ENCODE measurements at places on chromosomes 12 and 14.

- DNase-seq, result peak; percentile 59
Measured at GRCh38 chr12:88242571-88242925, 100.4 kb downstream of the TMTC3 start.

DNA sequence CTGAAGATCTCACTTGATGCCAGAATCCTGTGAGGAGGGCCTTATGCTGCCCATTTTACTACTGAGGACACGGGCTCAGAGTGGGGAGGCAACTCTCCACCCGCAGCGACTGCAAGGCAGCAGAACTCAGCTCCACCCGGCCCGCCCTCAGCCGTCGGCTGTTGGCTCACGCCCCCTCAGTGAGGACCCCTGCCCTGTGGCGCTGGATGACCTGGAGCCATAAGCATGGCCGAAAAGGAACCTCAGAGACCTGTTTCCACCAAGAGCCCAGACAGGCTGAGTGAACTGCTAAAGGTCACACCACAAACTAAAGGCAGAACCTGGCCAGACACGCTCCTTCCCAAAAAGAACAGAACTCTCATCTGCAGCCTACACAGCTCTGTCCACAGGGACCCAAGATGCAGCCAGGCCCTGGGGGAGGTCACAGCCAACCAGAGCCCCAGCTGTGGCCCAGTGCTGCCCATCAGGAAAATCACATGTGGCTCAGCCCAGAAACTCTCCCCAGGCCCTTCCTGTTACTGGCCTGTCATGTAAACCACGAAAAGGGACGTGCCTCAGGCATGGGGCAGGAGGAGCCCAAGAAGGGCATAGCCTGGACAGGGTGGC, 32.8 kb downstream of the CCNK start:
- DNase-seq, result no peak

DNA sequence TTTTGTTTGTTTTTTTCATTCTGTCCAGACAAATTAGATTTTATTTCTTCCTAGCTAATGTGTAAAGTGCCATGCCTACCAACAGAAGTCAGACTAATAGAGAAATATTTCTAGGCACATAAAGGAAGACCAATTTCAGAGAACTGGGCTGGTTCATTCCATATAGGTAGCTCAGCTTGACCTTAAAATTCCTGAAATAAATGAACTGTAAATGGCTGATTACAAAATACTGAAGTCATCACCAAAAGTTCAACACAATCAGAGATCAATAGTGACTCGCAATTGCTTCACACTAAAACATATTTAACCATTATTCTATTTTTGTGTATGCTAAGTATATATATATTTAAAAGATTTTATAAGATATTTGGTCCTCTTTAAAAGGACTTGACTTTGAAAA, 34.2 kb downstream of the PTPRB start:
- DNase-seq, result no peak

DNA sequence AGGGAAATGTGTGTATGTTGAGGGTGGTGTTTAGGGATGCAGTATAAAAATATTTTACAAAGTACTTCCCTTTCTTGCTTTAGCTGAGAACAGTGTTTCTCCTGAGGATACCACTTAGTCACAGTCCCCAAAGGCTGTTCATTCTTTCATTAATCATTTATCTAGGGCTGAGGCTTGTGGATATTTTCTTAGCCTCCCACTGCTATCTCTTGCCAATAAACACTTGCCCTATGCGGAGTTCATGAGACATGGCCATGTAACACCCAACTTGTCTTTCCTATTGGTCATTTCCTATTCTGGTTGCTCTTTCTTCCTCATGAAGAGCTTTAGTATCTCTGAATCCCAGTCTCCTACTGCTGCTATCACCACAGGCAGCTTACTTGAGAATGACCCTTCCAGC, 75.1 kb downstream of the ETNK1 start:
- peak; percentile 23 for DNase-seq

GRCh38 chr14:61813096-61813606, 50.9 kb downstream of the SNAPC1 start:
- no peak for DNase-seq

- DNase-seq, result no peak
Measured at GRCh38 chr12:127455347-127456265, 811.4 kb upstream of the TMEM132C start.

- no peak for DNase-seq
Measured at GRCh38 chr12:77599782-77600467, 230.8 kb upstream of the NAV3 start.

DNA sequence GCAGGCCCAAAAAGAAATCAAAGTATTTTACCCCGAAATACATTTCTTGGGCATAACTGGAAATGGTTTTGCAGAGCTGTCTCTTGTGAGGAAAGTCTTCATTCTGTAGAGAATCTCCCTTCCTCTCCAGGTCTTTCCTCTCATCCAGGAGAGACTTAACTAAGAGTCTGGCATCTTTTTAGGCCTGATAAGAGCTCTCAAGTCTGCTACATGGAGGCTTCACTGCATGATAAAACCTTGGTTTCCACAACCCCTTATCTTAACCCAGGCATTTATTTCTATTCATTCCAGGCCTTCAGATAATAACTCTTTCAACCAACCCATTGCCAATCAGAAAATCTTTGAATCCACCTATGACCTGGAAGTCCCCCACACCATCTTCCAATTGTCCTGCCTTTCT, 41.1 kb upstream of the LRRK2 start:
- no peak for DNase-seq

- no peak for DNase-seq
Measured at GRCh38 chr12:113587720-113588119, 116.0 kb upstream of the LHX5 start.

- DNase-seq, result peak; percentile 61
Measured at GRCh38 chr14:51167587-51168214, 72.3 kb upstream of the TMX1 start.

DNA sequence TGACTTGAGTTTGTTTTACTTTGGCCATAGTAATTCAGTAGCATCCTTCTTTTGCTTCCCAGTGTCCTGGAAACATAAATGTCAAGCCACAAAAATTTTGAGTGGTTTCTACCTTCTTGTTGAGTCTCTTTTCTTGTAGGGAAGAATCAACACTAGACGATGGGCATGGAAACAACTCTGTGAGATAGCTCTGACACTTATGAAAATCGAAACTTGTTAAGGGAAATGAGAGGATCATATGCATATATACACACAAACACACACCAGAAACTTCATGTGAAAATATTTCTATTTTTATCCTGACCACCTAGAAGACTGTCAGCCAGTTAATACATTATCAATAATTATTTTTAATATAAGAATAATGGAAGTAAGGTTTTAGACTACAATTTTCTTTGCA, 1247.3 kb upstream of the FLRT2 start:
- no peak for DNase-seq

DNA sequence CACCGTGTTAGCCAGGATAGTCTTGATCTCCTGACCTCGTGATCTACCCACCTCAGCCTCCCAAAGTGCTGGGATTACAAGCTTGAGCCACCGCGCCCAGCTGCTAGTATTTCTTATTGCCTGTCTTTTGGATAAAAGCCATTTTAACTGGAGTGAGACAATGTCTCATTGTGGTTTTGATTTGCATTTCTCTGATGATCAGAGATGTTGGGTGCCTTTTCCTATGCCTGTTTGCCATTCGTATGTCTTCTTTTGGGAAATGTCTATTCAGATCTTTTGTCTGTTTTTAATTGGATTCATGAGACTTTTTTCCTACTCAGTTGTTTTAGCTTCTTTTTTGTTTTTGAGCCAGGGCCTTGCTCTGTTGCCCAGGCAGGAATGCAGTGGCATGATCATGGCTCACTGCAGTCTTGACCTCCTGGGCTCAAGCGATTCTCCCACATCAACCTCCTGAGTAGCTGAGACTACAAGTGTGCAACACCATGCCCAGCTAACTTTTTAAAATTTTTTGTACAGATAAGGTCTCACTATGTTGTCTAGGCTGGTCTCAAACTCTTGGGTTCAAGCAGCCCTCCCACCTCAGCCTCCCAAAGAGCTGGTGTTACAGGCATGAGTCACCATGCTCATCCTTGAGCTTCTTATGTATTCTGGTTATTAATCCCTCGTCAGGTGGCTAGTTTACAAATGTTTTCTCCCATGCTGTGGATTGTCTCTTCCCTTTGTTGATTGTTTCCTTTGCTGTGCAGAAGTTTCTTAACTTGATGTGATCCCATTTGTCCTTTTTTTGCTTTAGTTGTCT, 65.9 kb downstream of the ACACB start:
- DNase-seq, result no peak

DNA sequence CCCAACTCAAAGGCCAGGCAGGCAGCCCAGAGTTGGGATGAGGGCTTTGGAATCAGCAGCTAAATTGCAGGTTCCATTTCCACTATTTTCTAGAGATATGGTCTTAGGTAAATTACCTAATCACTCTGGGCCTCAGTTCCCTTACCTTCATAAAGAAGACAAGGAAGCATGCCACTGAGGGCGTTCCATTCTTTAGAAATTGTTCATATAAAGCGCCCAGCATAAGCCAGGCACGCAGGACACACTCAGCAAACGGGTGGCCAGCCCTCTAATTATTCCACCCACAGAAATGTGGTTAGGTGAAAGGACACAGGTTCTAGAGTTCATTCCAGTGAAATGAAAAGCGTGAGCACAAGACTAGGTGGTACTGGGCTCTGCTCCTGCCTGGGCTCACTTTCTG, 87.9 kb upstream of the BCL11B start:
- no peak for DNase-seq

DNA sequence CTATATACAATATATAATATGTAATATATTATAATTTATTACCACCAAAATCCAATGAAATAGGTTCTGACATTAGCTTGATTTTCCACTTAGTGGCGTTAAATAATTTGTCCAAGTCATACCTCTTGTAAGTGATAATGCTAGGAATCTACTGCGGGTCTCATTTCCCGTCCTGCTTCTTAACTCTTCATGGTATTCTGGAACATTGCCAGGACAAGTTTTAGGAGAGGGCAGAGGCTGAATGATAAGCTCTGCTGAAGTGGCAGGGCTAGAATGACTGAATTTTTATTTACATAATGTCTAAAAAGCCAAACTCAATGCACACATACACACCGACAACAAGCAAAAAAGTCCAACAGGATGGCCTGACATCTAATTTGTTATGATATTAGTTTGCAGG, 70.4 kb upstream of the PTPRQ start:
- no peak for DNase-seq

- DNase-seq, result peak; percentile 24
Measured at GRCh38 chr12:53999559-54000115, 324 bp upstream of the HOXC9 start.

DNA sequence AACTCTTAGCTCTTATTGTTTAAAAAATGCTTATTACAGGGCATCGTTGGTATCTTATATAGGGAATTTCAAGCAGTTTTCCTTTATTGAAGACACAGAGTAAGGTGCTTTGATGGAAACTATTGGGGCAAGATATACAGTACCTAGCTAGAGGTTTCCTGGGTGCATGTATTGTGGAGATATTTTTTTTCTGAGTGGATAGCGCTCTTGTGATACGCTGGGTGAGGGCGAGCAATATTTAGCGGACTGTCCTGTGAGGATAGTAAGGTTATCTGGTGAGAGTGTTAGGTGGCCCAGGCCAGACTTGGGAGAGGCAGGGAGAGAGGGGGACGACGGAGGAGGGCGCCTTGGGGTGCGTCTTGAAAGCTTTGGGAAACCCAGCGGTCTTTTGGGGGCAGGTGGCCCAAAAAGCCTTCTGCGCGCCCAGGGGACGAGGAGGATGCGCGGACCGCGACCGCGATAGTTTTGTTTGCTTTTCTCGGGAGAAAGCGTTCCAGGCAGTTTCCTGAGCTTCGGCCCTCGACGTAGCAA, 596 bp upstream of the BICD1 start:
- no peak for DNase-seq

DNA sequence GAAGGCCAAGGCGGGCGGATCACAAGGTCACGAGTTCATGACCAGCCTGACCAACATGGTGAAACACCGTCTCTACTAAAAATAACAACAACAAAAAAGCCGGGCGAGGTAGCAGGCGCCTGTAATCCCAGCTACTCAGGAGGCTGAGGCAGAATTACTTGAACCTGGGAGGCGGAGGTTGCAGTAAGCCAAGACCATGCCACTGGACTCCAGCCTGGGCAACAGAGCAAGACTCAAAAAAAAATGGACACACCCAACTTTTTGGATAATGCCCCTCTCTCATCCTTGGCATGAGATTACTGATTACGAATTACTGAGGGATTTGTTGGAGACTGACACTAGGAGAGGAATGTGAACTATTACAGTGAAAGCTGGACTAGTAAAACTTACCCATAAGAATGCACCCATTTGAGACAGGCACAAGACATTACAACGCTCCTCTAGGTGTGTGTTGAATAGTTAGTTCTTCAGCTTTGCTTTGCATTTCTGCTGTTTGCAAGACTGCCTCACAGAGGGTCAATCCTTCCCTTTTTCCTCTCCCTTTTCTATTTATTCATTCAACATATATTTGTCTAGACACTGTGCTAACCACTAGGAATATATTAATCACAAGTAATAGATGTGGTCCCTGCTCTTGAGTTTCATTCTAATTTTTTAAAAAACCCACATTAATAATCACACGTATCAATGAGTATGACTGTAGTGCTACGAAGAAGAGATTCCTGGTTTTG, 46.0 kb upstream of the OR5AU1 start:
- no peak for DNase-seq

DNA sequence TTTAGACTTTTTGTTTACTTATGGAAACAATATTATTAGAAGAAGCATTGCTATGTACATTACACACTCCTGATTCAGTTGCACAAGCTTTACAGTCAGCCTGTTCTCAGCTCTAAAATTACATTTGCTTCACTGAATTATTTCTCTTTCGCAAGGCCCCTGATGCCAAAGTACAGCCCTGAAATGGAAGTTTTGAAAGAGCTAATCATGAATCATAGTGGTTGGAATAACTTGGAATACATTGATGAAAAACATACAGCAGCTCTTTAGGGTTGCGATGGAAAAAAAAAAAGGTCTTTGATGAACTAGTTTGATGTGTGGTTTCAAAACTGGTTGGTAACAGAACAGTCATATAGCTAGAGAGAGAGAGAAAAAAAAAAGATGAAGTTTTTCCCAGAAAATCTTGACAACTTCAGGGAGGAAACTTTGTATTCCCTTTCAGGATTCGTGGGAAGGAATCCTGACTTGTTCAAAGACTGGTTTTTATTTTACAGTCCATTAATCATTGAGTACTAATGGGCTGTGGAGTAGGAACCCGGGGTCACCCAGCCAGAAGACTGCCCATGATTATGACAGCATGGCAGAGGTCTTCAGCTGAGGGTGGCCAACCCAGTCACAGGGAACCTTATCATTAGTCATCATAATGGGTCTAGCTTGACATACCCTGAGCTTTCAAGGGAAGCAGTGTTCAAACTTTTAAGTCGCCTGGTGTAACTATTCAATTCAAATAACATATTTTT, 460.1 kb downstream of the NAV3 start:
- DNase-seq, result peak; percentile 85

DNA sequence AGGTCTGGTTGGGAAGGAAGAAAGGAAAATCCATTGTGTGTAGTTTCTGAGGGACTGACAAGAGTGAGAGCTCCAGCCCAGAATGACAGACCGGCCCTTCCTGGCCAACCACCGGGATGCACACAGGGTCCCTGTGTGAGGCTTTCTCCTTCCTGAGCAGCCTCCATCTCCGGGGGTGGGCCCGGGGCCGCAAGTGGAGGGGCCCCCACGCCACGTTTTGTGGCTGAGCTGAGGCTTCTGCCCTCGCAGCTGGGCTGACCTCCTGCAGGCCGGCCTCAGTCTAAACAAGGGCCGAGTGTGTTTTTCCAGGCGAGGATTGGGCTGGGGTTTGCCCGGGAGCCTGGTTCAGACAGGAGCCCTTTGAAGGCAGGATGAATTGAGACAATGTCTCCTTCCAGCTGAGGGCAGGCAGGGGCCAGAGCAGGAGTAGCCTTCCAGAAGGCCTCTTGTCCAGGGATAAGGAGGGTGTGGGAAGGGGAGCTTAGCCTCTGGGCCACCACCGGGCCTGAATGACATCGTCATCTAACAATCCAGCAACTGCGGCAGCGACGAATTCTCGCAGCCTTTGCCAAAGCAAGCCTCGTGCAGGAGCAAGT, 96.5 kb upstream of the NCOR2 start:
- no peak for DNase-seq

All from fibroblast of pulmonary artery (primary cell).